Breast epithelium (tissue), 4 donors: ENCODE measurements at places on chromosomes 2 and 18.

DNA sequence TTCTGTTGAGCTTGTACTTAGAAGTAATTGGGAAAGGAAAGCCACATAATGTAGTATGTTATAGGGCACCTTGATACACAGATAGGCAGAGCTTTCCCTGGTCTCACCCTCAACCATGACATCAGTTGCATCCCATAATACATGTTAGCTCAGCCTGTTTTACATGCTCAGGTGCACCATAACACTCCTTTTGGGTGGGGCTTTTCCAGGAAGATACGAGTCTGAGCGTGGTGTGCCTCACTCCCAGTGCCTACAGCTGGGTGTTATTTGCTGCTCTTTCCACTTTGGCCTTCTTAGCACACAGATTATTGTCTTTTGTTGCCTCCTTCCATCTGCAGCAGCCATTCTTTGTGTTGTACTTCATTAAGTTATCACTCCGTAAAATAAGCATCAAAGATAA, 11.9 kb downstream of the TTC39C start:
- DNase-seq: no peak

- no peak for DNase-seq
Measured at GRCh38 chr2:78980871-78981270, 44.6 kb upstream of the REG3G start.

- DNase-seq: no peak
Measured at GRCh38 chr2:29817801-29818680, 103.3 kb downstream of the ALK start.

- DNase-seq: no peak
Measured at GRCh38 chr18:75400366-75400765, 27.1 kb downstream of the SMIM21 start.

GRCh38 chr18:34695310-34695709, 14.8 kb upstream of the DTNA start:
- no peak for DNase-seq

- DNase-seq: no peak
Measured at GRCh38 chr18:57352271-57352701, at the start of gene ST8SIA3. Gene ST8SIA3 (plus strand): TSS chr18:57352557. CDS start chr18:57352847, 290 bp downstream.

- no peak for DNase-seq
Measured at GRCh38 chr2:226984750-226985582, 149.1 kb downstream of the RHBDD1 start.

- DNase-seq: no peak
Measured at GRCh38 chr2:74991977-74992376, 33.5 kb downstream of the POLE4 start.

- DNase-seq: no peak
Measured at GRCh38 chr2:39728941-39729351, 50.1 kb downstream of the THUMPD2 start.

- DNase-seq: peak; percentile 40
Measured at GRCh38 chr2:37189452-37190153, 1.1 kb upstream of the SULT6B1 start.

- no peak for DNase-seq
Measured at GRCh38 chr2:181440344-181440743, 16.8 kb upstream of the ITGA4 start.

DNA sequence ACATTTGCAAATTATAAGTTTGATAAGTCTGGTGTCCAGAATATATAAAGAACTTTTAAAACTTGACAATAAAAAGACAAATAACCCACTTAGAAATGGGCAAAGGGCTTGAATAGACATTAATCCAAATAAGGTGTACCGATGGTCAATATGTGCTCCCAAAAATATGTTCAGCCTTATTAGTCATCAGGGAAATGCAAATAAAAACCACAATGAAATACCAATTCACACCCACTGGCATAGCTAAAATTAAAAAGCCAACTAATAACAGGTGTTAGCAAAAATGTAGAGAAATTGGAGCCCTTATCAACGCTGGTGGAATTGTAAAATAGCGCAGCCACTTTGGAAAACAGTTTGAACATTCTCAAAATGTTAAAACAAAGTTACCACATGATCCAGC, 79.0 kb upstream of the SCG2 start:
- no peak for DNase-seq

DNA sequence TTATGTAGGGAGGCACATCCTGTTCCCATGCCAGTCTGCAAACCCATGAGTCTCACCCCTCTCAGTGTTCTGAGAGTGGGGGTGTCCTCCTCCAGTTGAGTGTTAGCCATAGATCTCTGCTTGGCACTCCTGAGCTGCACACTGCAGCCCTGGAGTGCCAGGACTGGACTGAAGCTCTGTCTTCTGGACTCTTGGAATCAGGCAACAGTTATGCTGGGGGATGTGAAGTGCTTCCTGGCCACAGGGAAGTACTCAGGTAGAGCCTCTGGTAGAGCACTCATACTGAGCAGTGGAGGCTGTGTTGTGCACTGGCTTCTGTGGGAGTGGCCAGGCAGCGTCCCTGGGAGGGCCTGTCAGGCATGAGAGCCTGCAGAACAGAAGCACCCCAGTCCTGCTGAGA, 43.0 kb downstream of the SERPINB7 start:
- DNase-seq: no peak

DNA sequence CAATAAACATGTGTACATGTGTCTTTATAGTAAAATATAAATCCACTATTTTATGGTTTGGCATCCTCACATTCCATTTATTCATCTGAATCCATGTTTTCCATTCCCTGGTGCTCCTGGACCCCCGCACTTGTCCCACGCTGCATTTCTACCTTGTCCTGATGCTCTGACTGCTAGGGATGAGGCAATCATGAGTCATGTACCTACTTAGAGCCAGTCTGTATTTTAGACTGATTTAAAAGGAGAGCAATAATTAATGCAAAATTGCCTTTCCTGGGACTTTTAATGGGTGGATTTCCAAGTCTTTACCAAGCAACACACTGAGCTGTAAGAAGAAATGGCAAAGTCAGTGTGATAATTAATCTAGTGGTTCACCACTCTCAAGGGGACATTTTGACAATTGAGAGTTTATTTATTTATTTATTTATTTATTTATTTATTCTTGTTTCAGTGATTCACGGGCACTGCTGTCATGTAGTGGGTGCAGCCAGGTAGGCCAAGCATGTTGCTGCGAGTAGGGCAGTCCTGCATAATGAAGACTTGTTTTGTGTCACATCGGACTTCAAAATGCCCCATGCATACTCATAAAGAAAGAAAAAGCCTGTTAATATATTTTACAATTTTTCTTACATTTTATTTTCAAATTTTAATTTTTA, 419.3 kb upstream of the VWC2L start:
- DNase-seq: no peak

GRCh38 chr2:191710411-191710900, 32.5 kb downstream of the NABP1 start:
- no peak for DNase-seq

- DNase-seq: no peak
Measured at GRCh38 chr2:94869552-94870439, 1.4 kb upstream of the TEKT4 start.

GRCh38 chr2:165239856-165240515, 772 bp downstream of the SCN2A start:
- DNase-seq: no peak

DNA sequence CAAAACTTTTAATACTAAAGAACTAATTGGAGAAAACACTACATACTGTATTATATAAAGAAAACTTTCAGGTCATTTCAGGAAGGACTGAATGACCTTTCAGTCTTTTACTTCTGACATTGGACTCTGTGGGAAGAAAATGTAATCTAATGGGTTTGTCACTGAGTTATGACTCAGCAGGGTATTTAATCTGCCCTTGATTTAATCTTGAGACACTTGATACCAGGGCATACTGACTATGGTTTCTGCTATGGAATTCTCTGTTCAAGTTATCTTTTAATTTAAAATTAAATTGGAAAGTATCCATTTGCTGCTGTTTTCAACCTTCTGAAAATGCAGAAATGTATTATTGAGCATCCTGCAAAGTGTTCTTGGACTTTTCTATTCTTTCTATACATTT, 354.2 kb upstream of the GALNT5 start:
- no peak for DNase-seq

DNA sequence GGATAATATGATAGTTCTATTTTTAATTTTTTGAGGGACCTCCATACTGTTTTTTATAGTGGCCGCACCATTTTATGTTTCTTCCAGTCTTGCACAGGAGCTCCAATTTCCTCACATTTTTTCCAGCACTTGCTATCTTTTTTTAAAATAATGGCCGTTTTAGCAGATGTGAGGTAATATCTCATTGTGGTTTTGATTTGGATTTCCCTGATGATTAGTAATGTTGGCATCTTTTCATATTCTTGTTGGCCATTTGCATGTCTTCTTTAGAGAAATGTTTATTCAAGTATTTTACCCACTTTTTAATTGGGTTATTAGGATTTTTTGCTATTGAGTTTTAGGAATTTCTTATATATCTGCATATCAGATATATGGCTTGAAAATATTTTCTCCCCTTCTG, 29.9 kb upstream of the NAPG start:
- no peak for DNase-seq

DNA sequence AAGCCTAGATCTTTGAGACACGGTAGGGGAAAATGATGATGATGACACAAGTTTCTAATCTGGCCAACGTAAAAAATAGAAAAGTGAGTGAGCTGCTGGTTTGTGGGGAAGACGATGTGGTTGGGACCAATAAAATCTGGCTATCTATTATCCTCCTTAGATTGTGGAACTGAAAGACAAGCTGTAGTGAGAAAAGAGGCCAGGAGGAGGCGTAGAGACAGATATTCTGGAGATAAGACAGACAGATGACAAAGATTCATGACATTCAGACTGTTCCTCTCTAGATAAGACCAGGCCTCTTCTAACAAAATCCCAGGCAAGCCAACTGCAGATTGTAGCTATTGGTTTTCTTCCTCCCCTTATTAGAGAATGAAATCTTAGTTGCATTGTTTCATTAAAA, 376.3 kb upstream of the UBE2E3 start:
- no peak for DNase-seq

- DNase-seq: no peak
Measured at GRCh38 chr2:17821080-17821479, 4.8 kb downstream of the MSGN1 start.

GRCh38 chr2:241107031-241107783, 5.1 kb upstream of the MTERF4 start:
- no peak for DNase-seq

GRCh38 chr2:66535574-66536289, 100.8 kb downstream of the MEIS1 start:
- DNase-seq: no peak

DNA sequence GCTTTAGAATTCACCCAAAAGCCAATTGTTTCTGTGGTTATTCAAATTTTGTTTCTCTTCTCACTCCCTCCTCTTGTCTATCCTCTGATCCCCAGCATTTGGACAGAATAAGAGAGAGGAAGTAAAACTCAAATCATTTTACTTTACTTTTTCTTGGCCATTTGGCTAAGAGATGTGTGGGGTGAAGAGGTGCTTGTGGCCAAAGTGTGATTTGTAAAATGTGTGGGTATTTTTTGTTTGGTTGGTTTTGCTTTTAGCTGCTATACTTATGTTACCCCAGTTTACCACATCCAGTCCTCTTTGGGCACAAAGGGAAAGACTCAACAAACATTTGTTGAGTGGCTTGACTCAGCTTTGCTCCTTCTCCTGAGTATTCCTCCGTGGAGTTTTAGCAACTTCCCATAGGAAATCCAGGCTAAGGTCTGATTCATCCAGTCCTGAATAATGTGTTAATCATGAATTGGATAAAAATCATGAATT, 109.1 kb upstream of the CYP1B1 start:
- DNase-seq: no peak

GRCh38 chr2:202408546-202409140, 32.5 kb downstream of the BMPR2 start:
- DNase-seq: no peak

DNA sequence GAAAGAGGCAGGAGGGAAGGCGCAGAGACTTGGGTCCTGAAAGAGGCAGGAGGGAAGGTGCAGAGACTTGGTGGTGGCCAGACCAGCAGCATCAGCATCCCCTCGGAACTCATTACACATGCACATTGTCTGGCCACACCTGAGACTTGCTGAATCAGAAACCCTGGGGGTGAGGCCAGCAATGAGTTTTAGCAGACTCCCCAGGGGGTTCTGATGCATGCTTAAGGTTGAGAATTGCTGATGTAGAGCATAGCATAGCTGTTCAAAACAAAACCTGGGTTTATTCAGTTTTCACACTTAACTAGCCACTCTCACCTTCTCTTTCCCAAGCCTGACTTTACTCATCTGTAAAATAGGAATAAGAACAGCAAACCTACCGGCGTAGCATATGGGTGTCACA, 122.9 kb downstream of the MRO start:
- DNase-seq: no peak

- no peak for DNase-seq
Measured at GRCh38 chr2:143420313-143420712, 291.1 kb downstream of the ARHGAP15 start.
